ENCODE measurements at places on chromosomes 2 and 18.

GRCh38 chr18:60082282-60082681 is 182.5 kb downstream of the PMAIP1 start:
- no peak for DNase-seq

DNA sequence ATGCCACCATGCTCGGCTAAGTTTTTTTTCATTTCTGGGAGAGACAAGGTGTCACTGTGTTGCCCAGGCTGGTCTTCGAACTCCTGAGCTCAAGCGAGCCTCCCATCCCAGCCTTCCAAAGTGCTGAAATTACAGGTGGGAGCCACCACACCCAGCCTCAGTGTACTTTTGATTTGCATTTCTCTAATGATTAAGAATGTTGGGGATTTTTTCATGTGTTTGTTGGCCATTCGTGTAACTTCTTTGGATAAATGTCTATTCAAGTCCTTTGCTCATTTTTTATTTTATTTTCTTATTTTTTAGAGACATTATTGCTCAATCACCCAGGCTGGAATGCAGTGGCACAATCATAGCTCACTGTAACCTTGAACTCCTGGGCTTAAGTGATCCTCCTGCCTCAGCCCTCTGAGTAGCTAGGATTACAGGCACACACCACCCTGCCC is 73.1 kb downstream of the TMEM185B start:
- no peak for DNase-seq

DNA sequence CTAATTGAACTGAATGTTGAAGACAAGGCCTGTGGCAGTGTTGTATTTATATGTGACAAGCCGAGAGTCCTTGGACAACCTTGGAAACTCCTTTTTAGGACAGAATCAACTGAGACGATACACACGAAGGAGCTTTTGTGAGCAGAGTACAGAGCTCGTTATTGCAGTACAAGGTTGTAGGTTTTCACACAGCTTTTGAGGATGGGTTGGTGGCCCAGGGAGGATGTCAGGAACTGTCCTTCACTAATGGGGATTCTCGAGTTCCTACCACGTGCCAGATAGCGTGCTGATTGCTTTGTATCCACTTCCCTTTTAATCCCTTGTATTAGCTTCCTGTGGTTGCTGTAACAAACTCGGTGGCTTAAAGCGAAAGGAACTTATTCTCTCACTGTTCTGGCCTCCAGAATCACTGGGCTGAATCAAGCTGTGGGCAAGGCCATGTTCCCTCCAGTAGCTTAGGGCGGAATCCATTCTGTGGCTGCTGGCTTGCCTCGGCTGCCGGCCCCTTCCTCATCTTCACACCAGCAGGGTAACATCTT is 20.2 kb downstream of the INPP4A start:
- DNase-seq: no peak

DNA sequence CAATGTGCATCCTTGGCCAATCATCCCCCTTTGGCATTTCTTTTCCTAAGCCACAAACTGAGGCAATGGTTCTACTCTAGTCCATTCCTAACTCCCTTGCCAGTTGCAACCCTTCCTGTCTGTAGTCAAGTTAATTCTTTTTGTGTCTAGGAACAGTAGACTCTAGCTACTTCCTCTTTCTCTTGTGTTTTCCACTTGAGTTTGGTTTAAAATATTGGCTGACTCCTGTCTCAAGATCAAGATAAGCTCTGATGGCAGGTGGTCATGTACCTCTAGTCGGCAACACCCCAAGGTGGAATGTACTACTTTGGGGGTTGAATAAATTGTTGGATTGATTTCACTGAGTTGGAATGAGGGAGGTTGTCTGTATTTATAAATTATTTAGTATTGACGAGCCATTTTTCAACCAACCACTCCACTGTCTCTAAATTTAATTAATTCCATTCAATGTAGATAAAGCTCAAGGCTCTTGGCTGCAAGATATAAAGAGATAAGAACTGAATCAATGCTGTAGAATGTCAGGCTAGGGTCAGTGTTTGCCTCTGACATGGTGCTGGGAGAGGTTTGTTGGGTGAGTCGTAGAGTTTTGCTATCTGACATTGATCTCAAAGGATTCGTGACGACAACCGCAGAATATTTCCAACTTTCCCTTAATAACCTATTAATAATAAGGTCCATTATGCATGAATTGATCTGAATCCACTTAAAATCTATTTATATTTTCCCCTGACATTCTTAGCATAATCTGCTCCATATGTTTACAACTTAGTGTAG is 188.7 kb upstream of the APCDD1 start:
- DNase-seq: no peak

DNA sequence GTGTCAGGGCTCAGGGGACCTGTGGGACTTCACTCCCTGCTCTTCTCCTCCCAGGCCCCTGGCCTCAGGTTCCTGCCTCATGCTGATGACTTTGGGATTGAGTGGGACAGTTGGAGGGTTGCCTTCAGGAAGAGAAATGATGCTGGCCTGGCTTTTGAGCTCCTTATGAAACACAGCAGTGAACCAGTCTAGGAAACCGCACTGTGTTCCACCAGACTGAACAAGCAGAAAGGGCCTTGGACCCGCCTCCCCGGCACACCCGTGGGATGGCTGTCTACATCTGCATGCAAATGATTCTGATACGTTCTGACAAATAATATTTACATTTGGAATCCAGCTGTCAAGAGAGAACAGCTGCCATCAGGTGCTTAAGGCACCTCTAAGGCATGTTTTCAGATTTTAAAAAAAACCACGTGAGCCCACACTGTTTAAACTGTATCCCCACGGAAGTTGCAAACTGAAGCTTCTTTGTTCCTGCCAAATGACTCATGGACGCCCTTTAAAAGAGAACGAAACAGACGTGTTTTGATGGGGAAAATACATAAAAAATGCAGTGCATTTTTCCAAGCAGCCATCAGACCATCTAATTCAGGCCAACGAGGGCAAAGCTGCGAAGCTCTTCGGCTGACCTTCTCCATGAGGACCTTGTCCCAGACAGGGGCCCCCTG is 27.6 kb upstream of the ASAP2 start:
- no peak for DNase-seq

DNA sequence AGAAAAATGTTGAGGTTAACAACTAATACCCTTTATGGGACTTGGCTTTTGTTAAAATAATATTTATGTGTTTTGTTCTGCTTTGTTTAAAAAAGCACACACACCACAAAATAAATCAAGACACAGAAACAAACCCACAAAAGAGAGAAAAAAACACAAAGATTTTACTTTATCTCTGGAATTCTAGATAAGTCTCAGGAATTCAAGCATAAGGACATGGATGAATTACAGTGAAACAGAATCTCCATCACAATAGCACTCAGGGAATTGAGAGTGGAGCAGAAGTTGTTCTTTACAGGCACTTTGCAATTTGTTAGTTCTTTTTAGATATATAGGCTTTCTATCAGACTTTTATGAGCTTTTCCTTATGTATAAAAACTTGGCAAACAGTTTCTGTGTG is 360.9 kb upstream of the ZC3H15 start:
- no peak for DNase-seq

DNA sequence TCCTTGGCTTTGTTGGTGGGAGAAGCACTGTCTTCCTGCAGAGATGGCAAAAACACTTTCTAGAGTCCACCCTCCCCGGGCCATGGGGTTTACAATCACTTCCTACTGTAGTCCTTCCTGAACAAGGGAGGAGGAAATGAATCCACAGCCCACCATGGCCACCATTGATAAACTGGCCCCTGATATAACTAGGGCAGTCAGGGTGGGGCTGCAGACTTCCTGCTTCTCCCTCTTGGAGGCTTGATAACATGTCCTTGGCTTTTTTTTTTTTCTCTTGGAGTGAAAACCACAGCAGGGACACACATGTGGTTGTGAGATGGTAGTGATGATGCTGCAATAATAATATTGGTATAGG is 437.8 kb downstream of the ZNF521 start:
- no peak for DNase-seq

DNA sequence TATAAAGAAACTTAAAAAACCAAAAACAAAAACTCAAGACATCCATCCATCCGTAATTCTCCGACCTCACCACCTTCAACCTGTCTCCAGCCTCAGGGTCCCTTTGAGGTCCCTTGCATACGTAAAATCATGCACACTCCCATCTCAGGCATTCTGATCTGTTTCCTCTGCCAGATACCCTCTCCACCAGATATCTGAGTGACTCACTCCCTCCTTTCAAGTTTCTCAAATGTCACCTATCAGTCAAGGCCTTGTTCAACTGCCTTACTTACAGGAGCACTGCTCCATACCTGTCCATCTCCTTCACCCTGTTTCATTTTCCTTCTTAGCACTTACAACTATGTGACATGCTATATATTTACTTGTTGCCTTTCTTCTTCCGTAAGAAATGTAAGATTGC is 369.3 kb downstream of the NBAS start:
- no peak for DNase-seq

GRCh38 chr2:96700086-96700485 is 39.8 kb downstream of the LMAN2L start:
- no peak for DNase-seq

DNA sequence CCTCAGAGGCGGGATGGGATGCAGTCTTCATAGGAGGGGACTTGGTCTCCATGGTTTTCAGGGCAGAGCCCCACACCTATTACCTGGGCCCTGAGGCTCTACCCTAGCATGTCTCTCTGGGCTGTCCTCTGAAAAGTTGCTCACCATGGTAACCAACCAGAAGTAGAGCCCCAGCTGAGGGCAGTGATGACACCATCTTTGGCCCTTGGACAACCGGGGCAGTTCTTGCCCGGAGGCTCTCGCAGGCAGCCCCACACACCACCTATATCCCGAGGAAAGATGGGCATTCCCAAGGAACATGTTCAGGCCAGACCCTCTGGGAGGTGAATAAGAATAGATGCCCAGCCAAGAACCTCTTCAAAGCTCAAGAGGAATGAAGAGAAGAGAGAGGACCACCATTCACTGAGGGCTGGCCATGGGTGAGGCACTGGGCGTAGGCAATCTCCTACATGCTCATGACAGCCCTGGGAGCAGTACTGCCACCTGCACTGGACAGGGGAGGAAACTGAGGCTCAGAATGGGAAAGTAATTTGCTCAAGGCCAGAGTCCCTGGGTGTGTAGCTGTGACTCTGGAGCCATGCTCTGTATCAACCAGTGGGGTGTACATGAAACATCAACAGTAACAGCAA is 72.5 kb downstream of the HS1BP3 start:
- DNase-seq: no peak

DNA sequence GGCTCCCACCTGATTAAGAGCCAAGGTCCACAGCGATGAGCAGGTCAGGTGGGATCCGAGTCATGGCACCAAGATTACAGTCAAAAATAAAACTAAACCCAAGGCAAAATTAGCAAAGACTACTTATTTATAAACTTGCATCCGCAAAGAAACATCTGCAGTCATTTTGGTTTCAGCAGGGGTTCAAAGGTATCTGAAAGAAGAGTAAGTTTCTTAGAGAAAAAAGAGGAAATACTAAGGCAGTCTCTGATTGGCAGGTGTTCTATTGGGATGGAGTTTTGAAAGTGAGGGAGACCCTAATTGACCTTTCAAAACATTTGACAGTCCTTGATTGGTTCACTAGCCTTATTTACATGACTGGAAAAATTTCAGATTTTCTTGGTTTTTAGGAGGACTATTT is 11.0 kb upstream of the PLB1 start:
- no peak for DNase-seq

- DNase-seq: no peak
These were observed 57.2 kb downstream of the COBLL1 start for GRCh38 chr2:164784376-164784775.

DNA sequence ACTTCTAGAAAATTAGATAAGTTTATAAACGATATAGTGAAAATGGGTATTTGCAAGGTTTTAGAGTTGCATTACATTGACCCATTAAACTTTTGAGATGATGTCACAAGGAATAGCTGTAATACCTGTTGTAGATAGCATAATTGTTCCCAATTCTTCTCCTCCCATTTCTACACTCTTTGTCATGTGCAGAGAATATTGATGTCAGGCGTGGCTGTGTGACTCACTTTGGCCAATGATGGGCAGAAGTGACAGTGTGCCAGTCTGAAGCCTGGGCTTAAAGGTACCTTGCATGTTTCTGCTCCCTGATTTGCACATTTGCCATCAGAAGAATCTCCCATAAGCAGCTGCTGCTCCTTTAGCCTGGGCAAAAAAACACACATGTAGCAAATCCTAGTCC is 26.9 kb upstream of the CCBE1 start:
- DNase-seq: no peak

DNA sequence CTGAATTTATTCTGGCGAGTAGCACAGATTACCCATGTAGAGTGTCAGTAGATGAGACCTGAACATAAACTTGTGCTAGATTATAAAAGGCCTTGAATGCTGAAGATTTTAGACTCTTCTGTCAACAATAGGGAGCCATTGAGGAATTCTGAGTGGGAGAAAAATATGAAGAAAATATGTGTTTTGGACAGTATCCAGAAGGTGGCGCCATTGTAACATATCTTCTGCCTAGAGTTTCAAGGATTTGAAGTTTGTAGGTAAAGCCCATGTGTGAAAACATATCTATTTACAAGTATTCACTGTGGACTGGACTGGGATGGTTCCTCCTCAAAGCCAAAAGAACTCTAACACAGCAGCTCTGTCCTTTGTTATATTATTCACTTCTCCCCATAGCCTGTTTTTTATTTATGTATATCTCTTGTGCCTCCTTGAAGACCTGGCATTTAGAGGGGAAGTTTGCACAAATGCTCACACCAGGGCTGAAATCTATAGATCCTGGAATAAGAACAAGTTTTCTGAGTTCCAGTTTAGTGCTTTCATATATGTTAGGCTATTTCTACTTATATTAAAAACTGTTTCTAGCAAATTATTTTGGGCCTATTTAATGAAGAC is 124.9 kb downstream of the RDH14 start:
- no peak for DNase-seq

GRCh38 chr2:238092486-238093035 is 7.6 kb upstream of the ESPNL start:
- peak; percentile 6 for DNase-seq

GRCh38 chr2:196259507-196260481 is 88.4 kb upstream of the STK17B start:
- peak; percentile 22 for DNase-seq

DNA sequence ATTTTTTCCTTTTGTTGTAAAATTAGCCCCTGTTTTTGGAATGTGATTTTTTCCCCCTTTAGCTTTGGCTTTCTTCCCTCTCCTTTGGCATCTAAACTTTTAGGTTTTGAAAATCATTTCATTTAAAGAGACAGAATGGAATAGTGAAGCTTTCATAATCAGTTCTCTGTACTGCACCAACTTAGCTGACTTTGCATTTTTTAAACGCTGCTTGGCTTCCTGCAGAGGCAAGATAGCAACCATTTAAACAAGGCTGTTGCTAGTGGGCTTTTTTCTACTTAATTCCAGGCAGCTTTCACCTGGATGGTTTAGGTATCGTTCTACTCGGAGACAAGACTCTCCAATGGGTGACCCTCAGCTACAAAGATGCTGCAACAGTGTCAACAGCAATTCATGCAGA is 267.9 kb upstream of the PKDCC start:
- no peak for DNase-seq

- no peak for DNase-seq
These were observed 59.8 kb downstream of the BMP10 start for GRCh38 chr2:68811364-68811763.

GRCh38 chr2:74198023-74198460 is 373 bp upstream of the MTHFD2 start:
- DNase-seq: no peak
